ENCODE measurements at places on chromosomes 5 and 9. TPM values are rescaled to one million over a fixed set of nuclear protein-coding genes. Genes with fewer than 3 reads are reported as not detected.

The SURF2 gene
- 34.7 TPM for total RNA-seq

The NUTM2G gene
- not detected for total RNA-seq

The ANXA2R gene
- total RNA-seq, result 3.3 TPM

The FOXD4L3 gene
- 0.86 TPM for total RNA-seq

The GLRA1 gene
- not detected for total RNA-seq

The ADGRV1 gene
- total RNA-seq, result 13.1 TPM

The SLC31A1 gene
- total RNA-seq, result 28.5 TPM

The PCDHGB3 gene
- 7.4 TPM for total RNA-seq

The MTAP gene
- 50.5 TPM for total RNA-seq

The CRB2 gene
- total RNA-seq, result 0.08 TPM

All from SJCRH30 (cell line).